ENCODE measurements at places on chromosomes 4 and X.

DNA sequence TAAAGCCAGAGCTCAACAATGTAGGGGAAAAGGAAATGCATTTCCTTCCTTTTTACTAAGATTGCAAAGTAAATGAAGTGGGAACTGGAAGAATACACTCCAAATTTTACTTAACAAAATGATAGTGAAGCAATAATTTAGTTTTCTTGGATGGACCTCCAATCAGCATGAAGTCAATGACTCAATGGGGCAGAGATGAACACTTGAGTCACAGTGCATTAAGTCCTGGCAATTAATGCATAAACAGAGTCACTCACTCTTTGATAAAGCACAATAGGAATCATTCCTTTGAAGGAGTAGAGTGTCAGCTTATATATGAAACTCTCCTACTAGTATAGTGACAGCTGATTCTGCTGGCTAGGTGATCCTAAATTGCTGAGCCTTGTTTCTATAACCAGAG, 66.7 kb upstream of the FRAS1 start:
- no peak overlapping the region for H3K4me3 ChIP-seq
- H3K4me1 ChIP-seq = peaks cover 5% of the 10 kb centered on the region
- no peak for DNase-seq
- H3K27ac ChIP-seq = no peak overlapping the region

DNA sequence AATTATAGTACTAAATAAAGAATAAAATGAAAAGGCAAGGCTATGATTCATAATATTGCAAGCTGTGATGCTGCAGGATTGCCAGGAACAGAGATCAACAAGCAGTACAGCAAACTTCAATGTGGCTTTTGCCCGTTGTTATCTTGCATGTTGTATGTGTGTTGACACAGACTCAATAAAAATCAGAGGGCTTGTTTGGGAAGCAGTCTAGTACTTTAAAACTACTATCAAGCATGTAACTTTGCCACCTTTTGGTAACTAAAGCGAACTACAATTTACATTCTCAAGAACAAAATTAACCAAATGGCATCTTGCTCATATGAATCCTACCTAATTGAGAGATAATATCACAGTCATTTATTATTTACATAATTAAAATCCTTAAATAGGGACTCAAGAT, 79.8 kb upstream of the GPM6A start:
- DNase-seq = no peak
- H3K27ac ChIP-seq = no peak overlapping the region
- H3K36me3 ChIP-seq = no peaks in the 10 kb centered on the region
- H3K27me3 ChIP-seq = no peaks in the 10 kb centered on the region

GRCh38 chr4:76665153-76665552, 230.1 kb downstream of the SHROOM3 start:
- H3K4me3 ChIP-seq = no peak overlapping the region
- H3K36me3 ChIP-seq = no peaks in the 10 kb centered on the region
- no peak overlapping the region for H3K27ac ChIP-seq
- peaks cover 14% of the 10 kb centered on the region for H3K4me1 ChIP-seq

DNA sequence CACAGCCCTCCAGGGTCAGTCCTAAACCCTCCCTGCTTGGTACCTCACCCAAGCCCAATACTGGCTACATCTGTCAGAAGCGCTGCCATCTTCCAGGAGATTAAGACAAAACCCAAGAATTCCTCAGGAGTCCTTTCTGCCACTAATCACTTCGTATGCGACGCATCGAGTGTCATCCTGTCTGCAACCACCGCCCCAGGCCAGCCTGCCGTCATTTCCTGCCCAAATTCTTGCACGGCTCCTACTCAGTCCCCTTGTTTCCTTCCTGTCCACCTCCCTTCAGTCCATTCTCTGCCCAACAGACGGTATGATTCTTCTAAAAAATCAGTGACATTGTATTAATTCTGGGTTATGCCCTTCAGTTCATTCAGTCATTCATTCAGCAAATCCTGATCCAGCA, 113.6 kb downstream of the NFKB1 start:
- peaks cover 28% of the 10 kb centered on the region for H3K4me1 ChIP-seq
- DNase-seq = no peak
- H3K36me3 ChIP-seq = peaks cover 74% of the 10 kb centered on the region
- H3K4me3 ChIP-seq = no peak overlapping the region
- H3K27me3 ChIP-seq = no peaks in the 10 kb centered on the region
